Upper lobe of left lung (tissue), 6 donors: ENCODE measurements at places on chromosomes 7 and 10.

- DNase-seq = no peak
Observed at GRCh38 chr10:62760401-62760800, 44.1 kb upstream of the ADO start.

- no peak for DNase-seq
Observed at GRCh38 chr10:67663449-67664087, 32.4 kb downstream of the CTNNA3 start.

GRCh38 chr10:69831231-69831855, 29.6 kb downstream of the COL13A1 start:
- no peak for DNase-seq

DNA sequence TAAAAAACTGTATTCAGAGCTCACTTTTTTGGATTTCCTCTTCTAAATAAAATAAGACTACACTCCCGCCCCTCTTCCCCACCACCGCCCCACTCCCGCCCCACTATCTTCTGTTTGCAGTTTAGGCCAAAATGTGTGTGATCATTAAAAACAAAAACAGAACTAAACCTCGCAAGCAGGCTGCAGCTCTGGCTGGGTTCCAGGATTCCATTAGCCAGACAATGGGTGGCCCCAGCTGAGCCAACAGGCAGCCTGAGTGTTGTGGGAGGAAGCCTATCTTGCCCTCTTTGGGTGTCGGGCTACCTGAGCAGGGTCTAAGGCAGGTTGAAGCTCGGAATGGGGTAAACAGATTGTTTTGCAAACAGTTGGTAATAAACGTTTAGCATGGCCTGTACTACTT, 41.7 kb downstream of the ARL4A start:
- peak; percentile 70 for DNase-seq

- DNase-seq = peak; percentile 46
Observed at GRCh38 chr10:43227911-43228782, 38.7 kb downstream of the RASGEF1A start.

DNA sequence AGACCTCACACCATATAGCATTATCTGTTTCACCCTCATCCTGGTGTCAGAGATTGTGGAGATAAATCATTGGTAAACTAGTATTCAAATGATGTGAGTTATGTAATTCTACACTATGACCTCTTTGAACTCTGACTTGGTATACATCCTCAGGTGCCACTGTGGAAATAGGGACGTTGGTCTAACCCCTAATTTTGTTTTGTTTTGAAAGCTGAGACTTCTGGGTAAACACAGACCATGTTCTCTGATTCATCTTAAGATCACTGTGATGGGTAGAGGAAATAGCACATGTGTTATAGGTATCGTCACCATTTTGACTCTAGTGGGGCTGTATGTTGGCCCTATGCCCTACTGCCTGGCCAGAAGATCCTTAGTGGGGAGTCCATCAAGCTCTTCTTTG, 241.6 kb downstream of the CCDC7 start:
- DNase-seq = no peak

- no peak for DNase-seq
Observed at GRCh38 chr7:50640256-50640655, 75.1 kb upstream of the DDC start.
